ENCODE measurements at places on chromosomes 4 and X.

GRCh38 chrX:2351321-2351720 lies 149.5 kb downstream of the DHRSX start:
- no peak for DNase-seq

DNA sequence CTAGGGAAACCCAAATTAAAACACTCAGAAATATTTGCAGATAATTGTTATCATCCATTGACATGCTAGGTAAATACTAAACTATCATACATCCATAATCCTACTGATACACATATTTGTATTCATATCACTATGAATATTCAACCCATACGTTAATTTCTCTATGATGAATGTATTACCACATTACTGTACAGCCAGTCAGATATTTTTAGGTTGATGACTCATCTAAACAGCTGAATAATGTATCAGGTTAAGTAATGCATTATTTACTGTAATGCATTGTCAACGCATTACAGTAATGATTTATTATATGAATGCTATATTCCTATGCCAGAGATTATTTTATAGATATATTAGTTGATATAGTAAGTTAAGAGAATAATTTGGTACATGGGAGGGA lies 37.1 kb downstream of the VEGFC start:
- no peak for DNase-seq

DNA sequence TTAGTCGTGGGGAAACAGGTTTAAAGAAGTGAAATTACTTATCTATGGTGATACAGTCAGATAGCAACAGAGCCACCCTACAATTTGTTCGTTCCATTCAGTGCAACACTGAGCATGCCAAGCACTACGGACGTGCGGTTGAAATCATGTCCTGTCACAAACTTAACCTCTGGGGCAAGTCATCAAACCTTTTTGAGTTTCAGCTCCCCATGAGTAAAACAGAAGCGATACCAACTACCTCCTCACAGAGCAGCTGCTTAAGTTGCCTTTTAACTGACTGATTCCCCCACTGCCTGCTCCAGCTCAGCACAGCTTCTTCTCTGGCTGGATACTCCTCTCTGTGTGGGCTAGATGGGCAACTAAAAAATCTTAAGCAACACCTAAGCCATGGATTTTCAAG lies 36.0 kb downstream of the LHFPL1 start:
- no peak for DNase-seq

GRCh38 chrX:113399506-113400192 lies 559.0 kb upstream of the AMOT start:
- no peak for DNase-seq

- no peak for DNase-seq
These were observed 88.4 kb downstream of the WDFY3 start for GRCh38 chr4:84878090-84878489.

DNA sequence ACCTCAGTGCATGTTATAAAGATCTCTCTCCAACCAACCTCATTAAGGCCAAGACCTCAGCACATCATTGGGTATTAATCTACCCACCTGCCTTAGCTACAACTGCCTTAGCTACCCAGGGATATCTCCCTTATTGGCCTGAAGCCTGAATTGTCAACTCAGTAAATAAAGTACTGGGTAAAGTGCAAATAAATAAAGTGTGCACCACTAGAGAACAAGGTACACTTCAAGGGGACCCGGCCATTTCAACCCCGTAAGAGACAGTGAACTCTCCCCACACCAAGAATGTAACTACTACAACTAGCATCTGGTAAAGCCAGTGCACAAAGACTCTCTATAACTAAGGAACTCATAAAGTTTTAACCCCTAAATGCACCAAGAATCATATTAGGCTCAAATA lies 61.7 kb upstream of the POU3F4 start:
- no peak for DNase-seq

GRCh38 chr4:163590619-163591264 lies 96.3 kb downstream of the TMA16 start:
- no peak for DNase-seq

DNA sequence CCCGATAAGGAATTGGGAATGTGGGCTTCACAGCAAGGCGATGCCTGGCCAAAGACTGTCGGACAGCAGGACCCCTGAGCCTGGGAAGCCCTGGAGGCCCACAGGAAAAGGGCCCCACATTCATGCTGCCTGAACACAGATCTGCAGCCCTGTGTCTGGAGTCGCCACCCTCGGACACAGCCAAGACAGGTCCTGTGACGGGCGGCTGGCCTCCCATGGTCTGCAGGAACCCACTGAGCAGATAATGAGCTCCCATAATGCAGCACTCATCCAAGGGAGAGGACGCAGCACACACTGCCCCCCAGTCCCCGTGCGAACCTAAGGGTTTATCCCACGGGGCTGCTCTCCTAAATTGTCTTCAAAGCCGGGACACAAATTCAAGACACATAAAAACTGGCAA lies 30.6 kb downstream of the ZFYVE28 start:
- DNase-seq: no peak

DNA sequence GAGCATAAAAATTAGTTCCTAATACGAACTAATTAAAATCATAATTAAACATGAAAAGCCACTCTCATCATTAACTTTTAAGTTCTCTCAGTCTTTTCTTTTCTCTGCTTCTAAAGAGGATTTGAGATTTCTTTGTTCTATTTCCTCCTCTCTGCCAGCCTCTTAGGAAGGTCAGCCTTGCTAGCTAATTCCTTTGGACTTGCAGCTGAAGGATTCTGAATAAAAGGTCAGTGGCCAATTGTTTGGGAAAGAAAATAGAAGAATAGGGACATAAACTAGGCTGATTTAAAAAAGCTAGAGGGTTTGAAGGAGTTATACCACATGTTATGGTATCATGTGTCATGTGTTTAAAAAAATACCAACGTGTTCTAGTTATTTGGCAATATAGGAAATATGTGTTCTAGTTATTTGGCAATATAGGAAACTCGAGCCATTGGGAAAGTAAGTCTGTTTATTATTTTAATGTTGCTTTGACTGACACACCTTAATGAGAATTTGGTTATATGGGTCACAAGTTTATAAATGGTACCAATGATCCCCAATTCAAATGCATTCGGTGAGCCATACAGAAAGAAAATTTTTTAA lies 1668.7 kb upstream of the PCDH7 start:
- no peak for DNase-seq

- DNase-seq: no peak
These were observed 7.2 kb downstream of the PRDM5 start for GRCh38 chr4:120915336-120915735.

- no peak for DNase-seq
These were observed 27.4 kb downstream of the PHKA2 start for GRCh38 chrX:18956303-18957032.

- DNase-seq: no peak
These were observed 18.6 kb upstream of the SAT1 start for GRCh38 chrX:23764188-23764984.

DNA sequence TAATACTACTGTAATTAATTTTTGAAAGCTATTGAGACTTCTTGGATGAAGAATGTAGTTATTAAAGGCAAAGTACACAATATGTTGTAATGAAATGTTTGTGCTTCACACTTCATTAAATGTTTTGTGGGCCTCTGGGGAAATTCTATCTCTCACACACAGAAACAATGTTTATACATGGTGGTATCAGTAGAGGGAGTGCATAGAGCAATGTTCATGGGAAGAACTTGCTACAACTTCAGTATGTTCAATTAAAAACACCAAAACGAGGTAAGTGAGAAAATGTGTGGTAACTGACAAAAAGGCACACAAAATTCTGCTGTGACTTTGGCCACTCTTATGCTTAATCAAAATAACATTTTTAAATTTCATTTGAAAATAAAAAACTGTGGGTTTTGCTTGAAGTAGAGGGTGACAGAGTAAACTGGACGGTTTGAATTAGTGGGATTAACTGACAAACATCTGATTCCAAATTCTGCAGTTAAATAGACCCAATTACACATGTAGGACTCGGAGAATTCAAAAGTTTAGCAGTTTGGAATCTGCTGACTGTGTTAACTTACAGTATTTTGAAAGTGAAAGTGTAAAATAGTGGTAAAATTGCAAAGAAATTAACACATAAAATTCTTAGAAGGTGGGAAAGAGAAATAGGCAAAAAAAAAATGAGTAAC lies 111.4 kb upstream of the TTC29 start:
- no peak for DNase-seq

DNA sequence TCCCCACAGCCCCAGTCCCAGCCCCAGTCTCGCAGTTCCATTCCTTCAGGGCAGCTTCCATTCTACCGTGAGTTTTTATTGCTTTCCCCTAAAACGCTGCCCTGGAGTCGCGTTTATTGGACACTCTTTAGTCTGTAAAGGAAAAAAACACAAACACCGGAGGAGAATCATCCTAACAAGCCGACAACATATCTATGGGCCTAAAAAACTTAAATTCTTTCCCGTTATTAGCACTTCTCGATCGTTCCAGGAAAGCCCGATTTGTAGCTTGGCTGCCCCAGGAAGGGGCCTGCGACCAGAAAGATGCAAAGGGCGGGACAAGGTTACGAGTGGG lies 178.5 kb downstream of the CBR4 start:
- DNase-seq: no peak

- DNase-seq: no peak
These were observed 26.4 kb downstream of the NOP14 start for GRCh38 chr4:2936773-2937145.

DNA sequence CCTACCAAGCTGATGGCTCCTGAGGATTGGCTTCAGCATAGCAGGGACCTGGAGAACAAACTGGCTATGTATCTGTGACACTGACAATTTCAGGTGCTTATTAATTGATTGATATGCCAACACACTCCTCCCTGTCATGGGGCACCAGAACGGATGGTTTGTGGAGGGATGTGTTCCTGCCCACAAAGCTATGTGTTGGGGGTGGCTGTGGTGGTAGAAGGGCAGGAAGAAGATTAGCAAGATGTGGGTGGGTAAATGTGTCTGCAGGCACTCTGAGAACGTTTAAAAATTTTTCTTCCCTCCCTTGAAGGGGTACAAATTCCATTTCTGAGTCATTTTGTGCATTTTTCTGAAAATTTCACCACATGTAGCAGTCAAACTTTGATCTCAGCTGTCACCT lies 55.0 kb upstream of the SCML1 start:
- no peak for DNase-seq

GRCh38 chr4:103998756-103999155 lies 279.0 kb upstream of the TACR3 start:
- DNase-seq: no peak

GRCh38 chr4:185127021-185127925 lies 15.8 kb upstream of the SLC25A4 start:
- no peak for DNase-seq

- DNase-seq: no peak
These were observed 99.6 kb upstream of the MAML3 start for GRCh38 chr4:140253556-140254027.

- no peak for DNase-seq
These were observed 57.1 kb upstream of the NOCT start for GRCh38 chr4:138958519-138958918.

DNA sequence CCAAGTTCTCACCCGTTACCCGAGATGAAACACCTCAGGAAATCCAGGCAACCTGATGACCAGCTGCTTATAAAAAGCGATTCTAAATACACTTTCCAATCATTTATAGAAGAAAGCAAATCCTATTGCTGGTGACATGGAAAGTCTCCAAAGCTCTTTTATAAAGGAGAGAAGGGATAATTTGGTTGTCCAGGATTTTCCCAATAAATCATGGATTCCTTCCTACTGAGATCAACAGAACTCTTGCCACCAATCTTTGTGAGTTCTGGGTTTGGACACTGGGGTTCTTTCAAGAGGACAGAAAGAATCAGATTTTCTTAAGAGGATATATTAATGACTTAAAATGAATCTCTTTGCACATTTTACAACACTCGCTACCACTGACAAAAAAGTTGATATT lies 24.7 kb upstream of the SOD3 start:
- DNase-seq: no peak

GRCh38 chrX:124435616-124436015 lies 89.3 kb downstream of the SH2D1A start:
- no peak for DNase-seq

DNA sequence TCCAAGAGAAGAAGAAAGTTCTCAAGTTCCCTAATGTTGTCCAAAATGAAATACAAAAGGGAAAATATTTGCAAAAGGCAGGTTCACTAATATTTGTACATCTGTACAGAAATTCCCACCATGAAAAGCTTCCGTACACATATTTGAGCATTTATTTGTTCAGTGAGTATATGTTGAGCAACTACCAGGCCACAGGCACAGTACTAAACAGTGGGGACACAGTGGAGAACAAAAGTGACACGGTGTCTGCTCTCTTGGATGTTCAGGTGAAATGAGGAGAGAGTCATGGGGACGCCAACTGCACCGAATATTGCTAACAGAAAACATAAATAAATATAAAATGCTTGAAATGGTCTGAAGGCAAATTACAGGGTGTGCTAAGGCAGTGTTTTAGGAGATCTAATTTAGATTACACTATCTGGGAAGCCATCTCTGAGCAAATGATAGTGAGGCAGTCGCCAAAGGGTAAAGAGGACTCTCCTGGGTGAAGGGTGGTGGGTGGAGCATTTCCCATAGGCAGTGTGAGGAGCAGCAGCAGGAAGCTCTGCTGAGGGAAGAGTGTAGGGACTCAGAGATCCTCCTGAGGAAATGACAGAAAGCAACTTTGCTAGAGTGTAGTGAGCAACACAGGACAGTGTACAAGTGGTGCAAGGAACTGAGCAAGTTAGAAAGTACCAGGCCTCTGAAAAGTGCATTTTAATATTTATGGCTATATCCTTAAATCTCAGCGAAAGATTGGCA lies 375.2 kb downstream of the GALNTL6 start:
- DNase-seq: no peak

GRCh38 chrX:45849261-45849862 lies 648.7 kb upstream of the DIPK2B start:
- no peak for DNase-seq

- DNase-seq: no peak
These were observed 16.9 kb upstream of the LOC101059915 start for GRCh38 chrX:71650333-71650969.

DNA sequence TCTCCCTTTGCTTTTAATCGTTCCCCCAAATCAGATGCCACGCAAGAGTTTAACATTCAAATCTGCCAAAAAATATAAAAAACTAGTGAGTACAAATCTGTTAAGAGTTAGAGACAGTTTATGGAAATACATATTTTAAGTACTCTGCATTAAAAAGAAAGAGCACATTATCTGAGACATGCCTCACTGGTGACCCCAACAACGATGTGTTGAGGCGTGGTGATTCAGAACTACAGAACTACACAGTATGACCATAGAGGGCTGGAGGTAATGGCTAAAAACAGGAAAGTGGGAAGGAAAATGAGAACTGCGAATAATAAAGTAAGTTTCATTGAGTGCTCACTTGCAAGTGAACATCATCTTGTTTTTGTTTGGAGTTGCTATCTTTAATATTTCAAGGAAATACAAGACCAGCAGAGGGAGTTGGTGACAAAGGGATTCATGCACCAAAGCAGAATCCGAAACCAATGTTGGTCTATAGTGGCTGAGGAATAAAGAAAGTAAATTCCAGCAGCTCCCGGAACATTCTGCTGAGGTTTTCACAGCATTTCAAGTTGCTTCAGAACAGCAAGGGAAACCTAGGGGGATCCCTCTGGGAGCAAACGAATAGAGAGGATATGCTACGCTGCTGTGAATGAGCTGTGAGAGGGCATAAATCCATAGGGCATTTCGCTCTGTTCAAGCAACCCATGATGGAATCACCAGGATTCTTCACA lies 92.2 kb downstream of the DCHS2 start:
- DNase-seq: no peak

- no peak for DNase-seq
These were observed 2.6 kb upstream of the CPZ start for GRCh38 chr4:8589823-8590545.

GRCh38 chr4:104743215-104743653 lies 248.5 kb upstream of the CXXC4 start:
- no peak for DNase-seq

- DNase-seq: no peak
These were observed 105.3 kb downstream of the DTHD1 start for GRCh38 chr4:36386691-36387090.
